ENCODE measurements at places on chromosomes 12 and 14.

DNA sequence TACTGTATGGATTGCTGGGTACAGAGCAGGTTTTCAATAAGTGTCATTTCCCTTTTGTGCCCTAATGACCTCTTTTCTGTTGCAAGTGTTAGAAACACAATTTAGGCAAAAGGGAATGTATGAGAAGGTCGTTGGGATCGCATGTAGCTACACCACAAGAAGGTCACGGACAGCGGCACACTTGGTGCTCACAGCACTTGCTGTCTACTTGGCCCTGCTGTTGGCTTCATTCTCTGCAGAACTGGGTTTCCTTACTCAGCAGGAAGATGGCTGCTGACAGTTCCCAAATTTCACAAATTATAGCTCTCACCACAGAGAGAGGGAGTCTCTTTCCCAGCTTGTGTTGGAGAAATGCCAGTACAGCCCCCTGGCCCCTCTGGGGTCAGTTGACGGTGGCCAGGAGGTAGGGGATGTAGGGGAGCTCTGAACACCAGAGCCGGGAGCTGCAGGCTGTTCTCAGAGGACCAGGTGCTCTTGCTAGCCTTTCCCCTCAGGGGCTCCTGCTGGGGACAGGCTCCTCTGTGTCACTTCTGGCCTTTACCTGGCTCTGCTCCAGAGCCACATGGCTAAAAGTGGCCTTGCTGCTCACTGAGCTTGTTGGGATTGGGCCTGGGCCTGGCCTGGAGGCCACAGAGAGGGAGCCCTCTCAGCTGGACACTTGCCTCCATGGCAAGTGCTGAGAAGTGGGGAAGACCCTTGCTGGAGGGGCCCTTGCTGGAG, 50.9 kb upstream of the BCL7A start:
- no peak for DNase-seq

DNA sequence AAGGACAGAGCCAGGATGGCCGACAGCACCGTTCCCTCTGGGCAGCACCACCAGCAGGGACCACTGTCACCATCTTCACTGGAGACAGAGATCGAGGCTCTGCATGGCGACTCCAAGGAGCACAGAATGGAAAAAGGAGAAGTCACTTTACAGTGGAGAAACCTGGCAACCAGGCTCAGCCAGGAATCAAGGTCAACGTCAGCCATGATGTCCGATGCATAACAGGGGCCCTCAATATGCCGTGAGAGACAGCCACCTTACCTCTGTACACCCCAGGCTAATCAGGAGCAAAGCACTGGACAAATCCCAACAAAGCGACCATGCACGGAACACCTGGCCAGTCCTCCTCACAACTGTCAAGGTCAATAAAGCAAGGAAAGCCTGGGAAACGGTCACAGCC, 20.6 kb upstream of the SFSWAP start:
- DNase-seq, result no peak

DNA sequence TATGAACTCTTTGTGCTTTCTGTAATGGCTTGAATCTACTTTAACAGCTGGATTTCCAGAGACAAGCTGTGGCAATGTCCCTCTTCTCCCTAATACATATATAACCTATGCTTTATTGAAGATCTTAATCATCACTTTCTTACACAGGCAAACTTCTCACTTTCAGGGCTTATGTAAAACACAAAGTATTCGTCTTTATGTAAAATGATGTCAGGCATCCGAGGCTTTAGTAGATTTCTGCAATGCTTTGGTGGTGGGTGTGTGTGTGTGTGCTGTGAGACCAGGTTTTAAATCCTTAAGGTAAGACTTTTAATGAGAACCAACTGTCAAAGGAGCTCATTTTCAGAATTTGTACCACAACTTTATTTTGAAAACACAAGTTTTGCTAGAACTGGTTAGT, 70.0 kb upstream of the HMGA2 start:
- DNase-seq, result no peak

DNA sequence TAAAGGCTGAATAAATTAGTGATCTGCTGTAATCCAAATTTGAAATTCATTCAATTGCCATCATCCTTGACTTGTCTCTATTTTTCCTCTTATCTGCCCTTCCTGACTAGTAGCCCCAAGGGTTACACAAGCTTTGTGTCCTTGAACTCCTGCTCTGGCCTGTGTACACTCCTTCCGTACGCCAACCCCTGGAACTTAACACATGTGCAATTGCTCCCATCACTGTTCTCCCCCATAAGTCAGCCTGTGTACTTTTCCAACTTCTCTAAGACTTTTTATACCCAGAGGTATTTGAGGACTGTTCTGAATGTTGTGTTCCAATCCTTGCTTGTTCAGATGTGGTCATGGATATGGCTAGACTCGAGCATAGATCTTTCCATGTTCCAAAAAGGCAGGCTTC, 171.1 kb upstream of the G2E3 start:
- DNase-seq, result no peak

DNA sequence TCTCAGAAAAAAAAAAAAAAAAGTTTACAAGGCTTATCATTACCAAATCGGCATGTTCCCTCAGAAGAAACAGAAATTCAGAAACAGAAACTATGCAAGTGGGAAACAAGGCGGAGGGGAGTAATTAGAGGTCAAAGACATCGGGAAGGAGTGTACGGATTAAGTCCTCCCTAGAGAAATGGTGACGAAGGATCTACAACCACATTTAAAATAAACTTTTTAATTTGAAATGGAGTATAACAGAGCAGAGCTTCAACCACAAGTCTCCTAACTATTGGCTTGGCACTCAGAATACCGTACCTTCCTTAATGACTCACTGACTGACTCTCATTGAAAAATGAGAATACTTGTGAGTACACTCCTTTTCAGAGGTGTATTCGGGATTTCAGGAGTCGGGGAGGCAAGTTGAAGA, 908 bp downstream of the ENTPD5 start:
- DNase-seq, result no peak

DNA sequence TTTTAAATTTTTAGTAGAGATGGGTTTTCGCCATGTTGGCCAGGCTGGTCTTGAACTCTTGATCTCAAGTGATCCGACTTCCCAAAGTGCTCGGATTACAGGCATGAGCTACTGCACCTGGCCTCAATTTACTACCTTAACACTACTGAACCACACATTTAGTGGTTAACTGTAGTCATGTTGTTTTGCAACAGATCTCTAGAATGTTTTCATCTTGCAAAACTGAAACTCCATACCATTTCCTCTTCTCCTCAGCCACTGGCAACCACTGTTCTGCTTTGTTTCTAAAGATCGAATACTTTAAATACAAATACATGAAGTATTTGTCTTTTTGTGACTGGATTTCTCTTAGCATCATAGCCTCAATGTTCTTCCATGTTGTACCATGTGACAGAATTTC, 15.4 kb upstream of the SMCO2 start:
- DNase-seq, result no peak

GRCh38 chr12:96400631-96401075, 414 bp upstream of the CDK17 start:
- DNase-seq, result no peak

DNA sequence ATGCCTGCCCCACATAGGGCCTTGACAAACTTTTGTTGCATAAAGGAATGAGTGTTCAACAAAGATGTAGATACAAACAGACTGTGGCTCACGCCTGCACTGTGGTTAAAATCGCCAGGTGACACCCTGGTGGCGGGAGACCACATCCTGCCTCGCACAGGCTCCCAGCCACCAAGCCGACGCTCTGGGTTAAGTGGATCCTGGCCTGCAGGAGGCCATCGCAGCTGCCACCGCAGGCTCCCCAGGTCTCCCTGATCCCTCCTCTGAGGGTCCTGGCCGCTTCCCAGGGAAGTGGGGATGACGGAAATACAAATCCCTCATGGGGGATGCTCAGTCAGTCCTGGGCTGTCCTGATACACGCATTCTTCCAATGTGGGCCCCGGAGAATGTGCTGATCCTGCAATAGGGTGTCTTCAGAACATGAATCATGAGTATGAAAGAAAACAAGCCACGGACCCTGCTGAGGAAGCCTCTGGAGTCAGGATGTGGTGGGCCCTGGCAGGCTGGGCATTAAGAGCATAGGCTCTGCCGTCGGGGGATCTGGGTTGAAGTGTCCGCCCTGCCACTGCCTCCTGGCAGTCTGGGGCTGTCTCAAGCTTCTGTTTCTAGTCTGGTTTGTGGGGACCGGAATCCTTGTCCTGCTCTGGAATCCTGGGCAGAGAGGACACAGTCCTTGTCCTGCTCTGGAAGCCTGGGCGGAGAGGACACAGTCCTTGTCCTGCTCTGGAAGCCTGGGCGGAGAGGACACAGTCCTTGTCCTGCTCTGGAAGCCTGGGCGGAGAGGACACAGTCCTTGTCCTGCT, 53.5 kb upstream of the BEGAIN start:
- no peak for DNase-seq

- no peak for DNase-seq
Observed at GRCh38 chr12:26126340-26127284, 1.8 kb upstream of the BHLHE41 start.

DNA sequence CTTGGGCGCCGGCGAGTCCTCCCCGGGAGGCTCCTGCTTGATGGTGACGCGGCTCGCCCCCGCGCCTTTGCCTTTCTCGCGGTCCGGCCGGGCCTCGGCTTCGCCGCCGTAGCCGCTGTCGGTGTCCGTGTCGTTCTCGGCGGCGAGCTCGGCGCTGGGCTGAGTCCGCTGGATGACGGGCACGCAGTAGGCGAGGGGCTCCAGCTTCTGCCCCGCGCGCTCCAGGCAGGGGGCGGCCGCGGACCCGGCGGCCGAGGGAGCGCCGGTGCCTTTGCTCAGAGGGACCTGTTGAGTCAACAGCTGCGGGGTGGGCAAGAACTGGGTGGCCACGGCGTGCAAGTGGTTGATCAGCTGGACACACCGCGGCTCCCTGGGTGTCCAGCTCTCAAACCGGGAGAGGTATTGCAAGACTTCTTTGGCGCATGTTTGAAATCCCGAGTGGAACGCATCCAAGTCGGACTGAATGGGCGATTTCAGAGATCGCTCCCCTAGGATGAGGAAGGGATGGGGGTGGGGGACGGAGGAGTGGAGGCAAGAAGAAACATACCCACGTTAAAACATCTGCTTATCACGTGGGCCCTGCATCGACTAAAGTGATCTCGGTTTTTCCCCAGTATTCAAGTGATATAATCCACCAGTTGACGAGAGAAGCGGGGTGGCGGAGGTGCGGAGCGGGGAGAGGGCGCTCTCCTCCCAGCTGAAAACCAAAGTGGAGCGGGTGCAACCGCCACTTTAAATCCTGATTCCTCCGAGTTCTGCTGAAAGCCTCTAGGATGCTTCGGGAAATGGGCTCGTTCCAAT, 2.0 kb downstream of the BHLHE41 start:
- no peak for DNase-seq

- DNase-seq, result no peak
Observed at GRCh38 chr14:95503365-95504134, 12.9 kb downstream of the SYNE3 start.

DNA sequence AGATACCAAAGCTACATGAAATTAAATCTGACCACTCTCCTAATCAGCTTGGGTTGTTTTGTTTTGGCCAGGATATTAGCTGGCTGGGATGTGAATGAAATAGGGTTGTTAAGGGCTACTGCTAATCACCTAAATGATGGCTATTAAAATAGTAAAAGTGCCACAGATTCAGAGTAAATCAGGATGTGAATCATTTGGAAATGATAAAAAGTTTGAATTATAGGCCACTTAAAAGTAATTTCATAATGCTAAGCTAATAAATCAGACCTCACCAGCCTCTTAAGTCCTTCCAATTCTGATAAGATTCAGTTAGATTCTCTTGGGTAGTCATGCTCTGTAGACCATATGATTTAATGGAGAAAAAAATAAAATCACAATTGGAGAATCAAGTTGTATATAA, 12.0 kb downstream of the HELB start:
- no peak for DNase-seq

- DNase-seq, result no peak
Observed at GRCh38 chr12:9793779-9794395, 33.2 kb upstream of the CD69 start.

DNA sequence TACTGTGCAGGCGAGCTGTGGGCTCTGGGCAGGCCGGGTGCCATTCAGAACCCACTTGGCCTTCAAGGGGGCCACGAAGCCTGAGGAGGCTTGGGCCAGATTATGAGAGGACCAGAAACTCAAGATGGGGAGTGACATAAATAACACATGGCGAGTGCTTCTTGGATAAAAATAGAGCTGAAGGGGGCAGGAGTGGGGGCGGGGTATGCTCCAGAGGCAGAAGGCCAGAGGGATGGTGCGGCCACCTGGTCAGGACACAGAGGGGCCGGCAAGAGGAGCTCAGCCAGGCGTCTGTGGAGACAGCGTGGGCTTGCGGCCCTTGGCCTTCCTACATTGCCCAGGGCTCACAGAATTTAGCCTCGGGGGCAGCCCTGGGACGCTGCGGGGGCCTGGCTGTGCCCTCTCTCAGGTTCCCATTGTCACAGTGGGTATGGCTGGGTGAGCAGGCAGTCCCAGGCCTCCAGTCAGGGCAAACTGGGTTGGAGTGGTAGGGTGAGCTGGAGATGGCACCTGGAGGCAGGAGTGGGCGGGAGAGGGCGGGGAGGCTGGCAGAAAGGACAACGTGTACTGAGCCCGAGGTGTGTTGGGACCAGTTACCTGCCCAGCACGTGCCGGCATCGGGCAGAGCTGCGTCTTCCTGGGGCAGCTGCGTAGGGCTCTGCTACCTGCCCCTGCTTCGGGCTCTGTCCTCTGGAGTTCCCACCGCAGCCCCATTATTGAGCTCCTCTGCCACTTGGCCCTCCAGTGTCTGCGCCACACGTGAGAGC, 7.4 kb upstream of the SLC25A29 start:
- no peak for DNase-seq

- DNase-seq, result no peak
Observed at GRCh38 chr14:105267820-105268548, 19.7 kb downstream of the BTBD6 start.

- no peak for DNase-seq
Observed at GRCh38 chr12:100830003-100830795, 35.6 kb downstream of the ANO4 start.

DNA sequence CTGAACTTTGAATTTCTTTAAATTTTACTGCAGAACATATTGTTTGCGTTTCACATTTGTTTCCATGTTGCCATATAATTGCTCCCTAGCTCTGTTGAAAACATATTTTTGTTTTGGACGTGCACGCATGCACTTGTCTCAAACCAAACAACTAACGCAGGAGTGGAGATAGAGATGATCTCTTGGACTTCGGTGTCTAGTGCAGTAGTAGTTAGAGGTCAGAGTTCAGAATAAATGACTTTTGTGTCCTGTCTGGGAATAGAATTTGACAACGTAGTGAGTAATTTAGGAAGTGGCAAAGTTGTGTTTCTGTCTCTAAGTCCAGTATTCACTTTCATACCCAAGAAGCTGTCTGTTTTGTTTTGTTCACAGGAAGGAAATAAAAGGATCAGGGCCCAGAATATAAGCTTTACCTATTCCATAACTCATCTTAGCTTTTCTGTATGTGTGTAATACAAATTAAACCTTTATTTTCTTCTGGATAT, 173.8 kb downstream of the AEBP2 start:
- DNase-seq, result no peak

GRCh38 chr12:98294051-98294805, 221.2 kb upstream of the TMPO start:
- no peak for DNase-seq

- DNase-seq, result no peak
Observed at GRCh38 chr12:29082522-29082921, 66.6 kb upstream of the FAR2 start.

DNA sequence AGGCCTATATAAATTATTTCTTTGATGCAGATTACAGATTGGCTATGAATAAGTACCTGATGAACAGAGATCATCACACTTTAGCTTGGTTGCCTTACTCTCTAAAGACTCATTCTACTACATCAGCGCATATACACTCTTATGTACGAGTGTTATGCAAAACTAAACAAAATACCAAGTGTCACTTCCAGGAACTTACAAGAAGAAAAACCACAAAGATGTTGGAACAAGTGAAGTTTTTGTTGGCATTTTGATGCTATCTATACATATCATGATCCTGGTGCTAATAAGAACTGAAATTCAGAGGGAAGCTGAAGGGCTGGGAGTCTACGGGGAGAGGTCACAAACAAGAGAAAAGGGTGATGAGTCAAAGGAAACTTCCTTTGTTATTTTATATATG, 47.9 kb upstream of the CERS5 start:
- DNase-seq, result no peak
